ENCODE measurements at places on chromosomes 11 and 22. TPM values are rescaled to one million over a fixed set of nuclear protein-coding genes. Genes with fewer than 3 reads are reported as not detected.

Gene MMP27
- total RNA-seq = not detected

Gene OR6X1
- total RNA-seq = not detected

Gene BRSK2
- total RNA-seq = not detected

Gene FGF4
- not detected for total RNA-seq

Gene BBOX1
- total RNA-seq = not detected

Gene YPEL4
- 1.2 TPM for total RNA-seq

Gene RFPL1
- not detected for total RNA-seq

Gene CHST1
- not detected for total RNA-seq

- no peak for DNase-seq
Observed at GRCh38 chr11:451738-452137, 1.7 kb downstream of the PTDSS2 start.

- DNase-seq = no peak
Observed at GRCh38 chr11:70873736-70874412, 378.5 kb downstream of the SHANK2 start.

- no peak for DNase-seq
Observed at GRCh38 chr22:19629331-19629719, 85.0 kb upstream of the SEPTIN5 start.

DNA sequence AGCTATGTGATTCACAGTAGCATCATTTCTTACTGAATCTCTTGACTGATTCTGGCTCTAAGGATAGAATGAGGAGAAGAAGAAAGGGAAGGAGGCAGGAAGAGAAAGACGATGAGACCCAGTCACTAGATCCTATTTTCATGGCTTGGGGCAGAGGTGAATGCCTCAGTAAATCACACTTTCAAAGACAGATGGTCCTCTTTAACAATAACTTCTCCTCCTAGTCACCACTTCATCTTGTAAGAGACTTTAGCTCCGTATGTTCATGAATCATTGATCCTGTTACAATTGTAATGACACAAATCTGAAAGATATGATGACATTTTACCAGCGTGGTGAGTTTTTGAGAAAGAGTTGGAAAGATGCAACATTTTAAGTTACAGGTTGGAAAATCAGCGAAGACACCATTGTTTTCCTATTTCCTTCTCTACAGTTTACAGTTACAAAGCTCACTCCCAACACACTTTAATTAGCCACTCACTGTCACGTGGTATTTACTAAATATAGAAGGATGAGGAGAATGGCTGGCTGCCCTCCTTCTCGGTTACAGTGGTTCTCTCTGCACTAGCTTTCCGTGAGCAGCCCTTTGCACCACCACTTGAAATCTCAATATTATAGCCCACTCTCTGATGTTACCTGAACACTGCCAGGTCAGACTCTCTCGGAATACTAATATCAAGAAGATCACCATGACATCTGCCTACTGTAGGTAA, 205.8 kb downstream of the CADM1 start:
- no peak for DNase-seq

GRCh38 chr11:35611741-35612140, 6.5 kb upstream of the FJX1 start:
- DNase-seq = no peak

- no peak for DNase-seq
Observed at GRCh38 chr11:104781719-104782376, 116.4 kb downstream of the CASP12 start.

GRCh38 chr11:130451231-130452019, 3.0 kb downstream of the ADAMTS15 start:
- no peak for DNase-seq

DNA sequence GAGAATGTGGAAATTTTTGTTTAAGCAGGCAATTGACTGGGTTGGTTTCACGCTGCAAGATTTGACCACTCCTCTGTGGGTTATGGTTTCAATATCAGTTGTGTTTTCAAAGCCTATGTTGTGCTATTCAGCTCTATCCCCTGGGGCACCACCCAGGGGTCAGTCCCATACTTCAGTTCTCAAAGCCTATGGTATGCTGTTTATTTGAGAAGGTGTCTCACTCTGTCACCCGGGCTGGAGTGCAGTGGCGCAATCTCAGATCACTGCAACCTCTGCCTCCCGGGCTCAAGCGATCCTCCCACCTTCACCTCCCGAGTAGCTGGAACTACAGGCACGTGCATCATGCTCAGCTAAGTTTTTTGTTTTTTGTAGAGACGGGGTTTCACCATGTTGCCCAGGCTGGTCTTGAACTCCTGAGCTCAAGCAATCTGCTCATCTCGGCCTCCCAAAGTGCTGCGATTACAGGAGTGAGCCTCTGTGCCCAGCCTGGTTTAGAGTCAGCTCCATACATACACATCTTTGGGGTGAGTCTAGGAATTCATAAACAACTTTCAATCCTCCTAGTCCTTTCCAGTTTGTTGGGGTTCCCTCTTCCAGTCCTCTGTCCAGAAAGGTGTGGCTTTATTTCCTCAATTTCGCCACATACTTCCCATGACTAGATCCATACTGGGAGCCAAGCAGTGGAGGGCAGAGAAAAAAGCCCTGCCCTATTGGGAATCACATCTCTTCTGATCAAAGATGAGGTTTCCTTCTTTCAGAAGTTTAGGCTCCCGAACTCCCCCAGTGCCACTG, 35.0 kb upstream of the MAPK1 start:
- no peak for DNase-seq

DNA sequence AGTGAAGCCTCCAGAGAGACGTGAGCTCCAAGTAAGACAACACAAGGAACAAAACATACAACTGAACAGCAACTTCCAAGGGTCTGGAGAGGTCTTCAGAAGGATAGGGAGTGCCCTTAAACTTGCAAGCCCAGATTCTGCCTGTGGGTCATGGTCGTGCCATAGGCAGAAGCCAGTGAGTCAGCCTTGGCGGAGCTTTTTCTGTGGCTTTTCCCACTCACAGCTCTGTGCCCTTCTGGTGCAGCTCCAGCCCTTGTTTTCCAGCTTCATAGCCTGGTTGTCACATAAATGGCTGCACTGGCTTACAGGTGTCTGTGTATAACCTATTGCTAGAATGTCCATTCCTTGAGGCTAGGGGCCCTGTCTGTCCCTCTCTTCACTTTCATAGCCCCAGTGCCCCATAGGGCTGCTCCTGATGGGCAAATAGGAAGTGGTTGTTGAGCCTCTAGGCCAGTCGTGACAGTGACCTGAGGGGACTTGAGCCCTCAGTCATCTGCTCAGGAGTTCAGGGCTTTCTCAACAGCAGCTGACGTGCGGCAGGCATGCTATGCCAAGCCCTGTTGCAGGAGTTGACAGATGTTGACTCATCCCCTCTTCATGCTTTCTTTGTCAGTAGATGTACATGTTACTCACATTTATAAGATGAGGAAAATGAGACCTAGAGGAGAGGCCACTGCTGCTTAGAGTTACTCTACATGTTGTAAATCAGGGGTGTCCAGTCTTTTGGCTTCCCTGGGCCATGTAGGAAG, 7.4 kb downstream of the MED15 start:
- no peak for DNase-seq

DNA sequence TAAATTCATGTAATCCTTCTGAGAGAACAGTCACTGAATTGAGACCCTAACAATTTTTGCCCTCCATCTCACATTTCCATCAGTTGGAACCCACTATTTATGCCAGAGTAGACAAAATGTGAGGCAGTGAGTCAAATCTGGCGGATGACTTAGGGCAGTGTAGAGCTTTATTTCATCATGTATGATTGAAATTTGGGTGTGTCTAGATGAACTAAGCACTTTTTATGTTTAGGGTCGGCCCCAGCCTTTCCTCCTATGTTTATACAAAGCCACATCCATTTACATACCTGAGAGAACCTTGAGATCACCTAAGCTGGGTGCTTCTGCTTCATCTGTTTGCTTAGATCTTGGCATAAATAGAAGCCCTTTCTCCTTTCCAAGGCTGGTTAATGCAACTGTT, 15.0 kb upstream of the MUC15 start:
- DNase-seq = no peak

Data from natural killer cell (primary cell).